OCI-LY7 (cell line): ENCODE measurements at places on chromosomes 3 and 15.

DNA sequence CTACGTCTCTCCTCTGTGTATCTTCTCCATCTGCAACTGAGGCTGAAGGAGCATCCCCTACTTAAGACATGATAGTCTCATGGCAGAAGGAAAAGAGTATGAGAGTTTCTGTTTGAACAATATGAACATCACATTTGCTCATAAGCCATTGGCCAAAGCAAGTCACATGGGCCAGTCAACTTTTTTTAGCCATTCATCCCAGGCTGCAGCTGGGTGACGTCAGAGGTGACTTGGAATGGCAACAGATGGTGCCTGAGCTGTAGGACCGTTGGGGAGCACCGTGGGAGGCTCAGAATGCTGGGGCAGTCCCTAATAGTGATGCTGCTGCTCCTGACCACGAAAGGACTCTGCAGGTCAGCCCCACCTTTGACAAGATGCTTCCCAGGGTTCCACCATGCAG is 58.7 kb downstream of the CRTC3 start:
- no peak for DNase-seq

GRCh38 chr15:32701863-32702262 is 15.9 kb upstream of the GREM1 start:
- no peak for DNase-seq

DNA sequence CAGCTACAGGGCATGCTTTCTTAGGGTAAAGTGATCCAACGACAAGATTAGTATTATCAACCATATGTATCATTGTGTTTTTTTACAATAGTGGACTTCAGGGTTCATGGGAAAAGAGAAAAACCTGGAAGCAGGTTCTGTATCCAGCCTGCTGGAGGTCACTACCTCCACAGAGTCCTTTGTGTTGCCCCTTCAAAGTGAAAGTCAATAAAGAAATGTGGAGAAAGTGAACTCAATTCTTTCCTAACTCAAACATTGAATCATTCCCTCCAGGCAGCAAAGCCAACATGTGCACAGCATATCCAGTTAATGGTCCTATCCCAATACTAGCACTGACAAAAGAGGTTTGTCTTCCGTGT is 45.4 kb downstream of the FGF7 start:
- no peak for DNase-seq

DNA sequence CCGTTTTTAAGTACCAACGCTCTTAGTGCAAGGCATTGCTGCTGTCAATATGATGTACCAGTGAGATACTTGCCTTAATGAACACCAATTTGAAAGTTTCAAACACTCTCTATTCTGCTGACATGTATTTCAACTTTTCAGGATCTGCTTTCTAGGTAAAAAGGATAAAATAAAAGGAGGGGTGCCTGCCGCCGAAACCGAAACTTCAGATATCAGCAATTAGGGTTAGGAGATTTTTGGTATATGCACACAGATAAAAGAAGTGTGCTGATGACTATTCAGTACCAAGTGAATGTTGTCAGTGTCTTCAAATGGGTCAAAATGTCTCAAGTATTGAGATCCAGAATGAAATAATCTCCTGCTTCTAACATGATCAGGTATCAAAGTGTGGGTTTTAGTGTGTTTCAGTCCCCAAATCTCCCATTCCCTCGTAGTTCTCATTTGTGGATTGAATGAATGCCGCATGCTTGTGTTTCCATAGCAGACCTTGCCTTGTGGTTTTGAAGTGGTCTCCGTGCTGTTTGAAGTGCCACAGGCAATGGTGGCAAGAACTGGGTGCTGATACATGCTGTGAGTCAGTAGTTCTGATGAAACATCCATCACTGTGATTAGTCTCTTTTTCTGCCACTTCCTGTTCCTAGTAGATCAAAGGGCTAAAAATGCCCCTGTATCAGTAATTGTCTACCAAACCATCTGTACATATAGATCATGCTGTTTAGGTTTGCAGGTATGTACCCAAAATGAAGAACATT is 22.5 kb downstream of the CHST14 start:
- DNase-seq, result no peak

DNA sequence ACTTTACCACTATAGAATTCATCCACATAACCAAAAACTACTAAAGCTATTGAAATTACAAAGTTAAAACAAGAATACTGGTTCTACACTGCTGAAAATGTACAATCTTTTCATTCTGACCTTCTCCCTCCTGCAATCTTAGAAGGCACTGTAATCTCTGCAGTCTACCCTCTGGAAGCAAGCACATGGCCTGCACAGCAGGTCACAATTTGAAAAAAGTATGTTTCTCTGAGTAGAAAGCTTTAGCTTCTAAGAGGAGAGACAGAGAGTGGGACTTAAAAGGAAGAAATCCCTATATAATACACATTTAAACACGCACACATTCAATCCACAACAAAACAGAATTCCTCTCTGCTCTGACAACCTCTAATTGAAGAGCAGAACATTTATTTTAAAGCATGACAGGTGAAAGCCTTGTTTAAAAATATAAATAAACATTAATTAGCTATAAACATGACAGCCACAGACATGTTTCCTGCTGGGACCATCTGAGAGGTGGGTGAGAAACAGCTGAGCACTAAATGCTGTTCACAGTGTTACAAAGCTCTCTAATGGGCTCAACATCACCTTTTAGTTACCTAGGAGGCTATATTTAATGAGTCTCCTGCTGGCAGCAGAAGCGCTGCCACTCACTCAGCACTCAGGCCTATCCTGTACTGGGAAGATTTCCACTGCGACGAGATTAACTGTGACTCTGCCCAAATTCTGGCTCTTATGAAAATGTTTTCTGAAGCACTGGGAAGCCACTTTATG is 447.4 kb downstream of the AGBL1 start:
- no peak for DNase-seq

DNA sequence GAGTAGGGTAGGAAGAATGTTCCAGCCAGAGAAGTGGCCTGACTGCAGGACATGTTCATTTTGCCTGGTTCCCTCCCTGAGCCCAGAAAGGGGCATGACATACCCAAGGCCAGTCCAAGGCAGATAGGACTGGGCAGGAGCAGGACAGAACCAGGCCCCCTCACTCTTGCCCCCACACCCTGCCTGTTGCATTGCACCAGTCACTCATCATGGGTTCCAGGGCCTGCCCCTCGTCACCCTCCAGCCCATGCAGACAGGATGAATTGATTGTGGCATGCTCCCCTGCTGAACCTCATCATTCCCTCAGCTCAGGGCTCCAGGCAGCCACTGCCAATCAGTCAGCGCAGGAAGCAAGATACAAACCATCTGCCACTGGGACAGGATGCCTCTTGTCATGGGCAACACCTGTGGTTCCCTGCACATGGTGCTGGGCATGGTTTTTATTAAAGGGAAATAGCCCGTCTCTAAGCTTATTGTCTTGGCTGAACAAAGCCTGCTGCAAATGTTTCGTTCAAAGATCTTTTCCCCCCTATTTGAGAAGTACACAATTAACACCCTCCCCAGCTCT is 48.9 kb downstream of the RASGRF1 start:
- no peak for DNase-seq

GRCh38 chr3:192918275-192918588 is 576 bp upstream of the MB21D2 start:
- no peak for DNase-seq

- no peak for DNase-seq
Measured at GRCh38 chr3:157566596-157566995, 63.4 kb upstream of the VEPH1 start.

DNA sequence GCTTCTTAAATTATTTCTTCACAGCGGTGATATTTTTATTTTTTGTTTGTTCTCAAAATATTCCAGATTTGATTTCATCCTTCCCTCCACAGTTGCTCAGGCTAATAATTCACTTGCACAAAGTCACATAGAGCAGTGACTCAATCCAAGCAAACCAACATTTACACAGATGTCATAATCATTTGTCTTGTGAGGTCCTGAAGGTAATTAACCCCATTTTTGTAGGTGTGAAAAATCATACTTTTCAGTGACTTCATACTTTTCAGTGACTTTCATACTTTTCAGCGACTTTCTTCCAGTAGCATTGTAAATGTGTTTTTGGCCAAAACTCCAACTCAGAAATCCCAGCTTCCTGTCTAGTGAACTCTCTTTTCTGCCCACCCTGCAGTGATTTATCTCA is 32.1 kb downstream of the CD200 start:
- DNase-seq, result no peak

GRCh38 chr15:55401786-55402246 is 6.3 kb downstream of the CCPG1 start:
- no peak for DNase-seq

GRCh38 chr3:195526492-195526891 is 16.6 kb downstream of the PPP1R2 start:
- DNase-seq, result no peak

- DNase-seq, result no peak
Measured at GRCh38 chr3:148605521-148605920, 92.2 kb upstream of the AGTR1 start.

- DNase-seq, result no peak
Measured at GRCh38 chr3:118973050-118973449, 61.6 kb downstream of the IGSF11 start.

DNA sequence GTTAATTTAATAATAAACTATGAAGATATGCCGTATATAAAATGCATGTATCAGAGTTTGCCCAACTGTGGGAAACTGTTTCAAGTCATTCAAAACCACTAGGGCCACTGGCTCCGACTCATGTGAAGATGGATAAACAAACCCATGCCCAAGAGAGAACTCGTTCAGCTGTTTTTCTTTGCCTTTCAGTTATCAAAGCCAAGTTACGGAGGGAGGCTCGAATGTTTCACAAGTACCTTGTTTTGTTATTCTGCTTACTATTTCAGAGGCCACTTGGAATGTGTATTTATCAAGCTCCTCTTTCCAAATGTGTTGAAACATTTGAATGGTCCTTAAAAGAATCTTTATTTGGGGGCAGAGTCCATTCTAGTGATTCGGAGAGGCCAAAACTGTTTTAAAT is 82.1 kb downstream of the DUT start:
- DNase-seq, result no peak

- no peak for DNase-seq
Measured at GRCh38 chr3:46865031-46865507, 1.8 kb upstream of the MYL3 start.
